ENCODE measurements at places on chromosomes 7 and 10. TPM values are rescaled to one million over a fixed set of nuclear protein-coding genes. Genes with fewer than 3 reads are reported as not detected.

DNA sequence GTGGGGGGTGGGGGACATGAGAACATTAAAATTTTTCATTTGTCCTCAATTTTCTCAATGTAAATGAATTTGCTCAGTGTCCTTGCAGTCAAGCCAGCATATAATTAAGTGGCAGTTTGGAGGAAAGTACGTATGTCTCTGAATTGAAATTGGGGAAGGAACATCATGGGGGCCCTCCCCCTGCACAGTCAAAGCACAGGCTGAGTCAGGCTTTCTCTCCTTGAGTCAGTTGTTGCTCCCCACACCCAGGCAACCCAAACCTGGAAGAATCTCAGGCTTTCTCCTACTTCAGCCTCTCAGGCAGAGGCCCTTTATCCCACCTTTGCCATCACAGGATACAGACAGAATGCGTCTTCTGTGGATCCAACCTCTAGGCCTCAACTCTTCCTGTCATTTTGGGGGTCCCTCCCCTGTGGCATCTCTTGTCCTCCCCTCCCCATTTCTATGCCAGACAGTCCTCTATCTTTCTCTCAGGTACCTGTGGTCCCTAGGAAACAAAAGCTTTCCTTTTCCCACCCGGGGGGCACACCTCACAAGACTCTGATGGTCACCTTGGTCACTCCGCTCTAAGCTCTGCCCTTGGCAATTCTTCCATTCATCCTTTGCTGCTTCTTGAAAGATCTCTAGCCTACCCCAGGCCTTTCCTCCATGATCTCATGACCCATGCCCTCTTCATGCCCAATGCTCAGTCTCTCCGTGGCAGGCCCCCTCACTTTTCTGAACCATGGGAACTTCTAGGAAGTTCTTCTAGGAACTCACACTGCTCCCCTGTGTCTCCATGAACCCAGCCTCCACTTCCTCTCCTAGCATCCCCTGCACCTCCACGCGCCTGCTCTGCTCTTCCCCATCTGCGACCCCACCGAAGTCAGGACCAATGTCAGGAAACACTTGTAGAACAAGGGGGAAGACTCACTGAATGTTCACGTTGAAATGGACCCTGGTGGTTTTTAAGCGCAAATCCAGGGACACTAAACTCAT is 40.4 kb downstream of the CREB3L2 start:
- peaks cover 63% of the 10 kb centered on the region for H3K4me1 ChIP-seq
- H3K27ac ChIP-seq: no peak overlapping the region
- H3K4me3 ChIP-seq: no peak overlapping the region
- H3K36me3 ChIP-seq: no peaks in the 10 kb centered on the region
- no peaks in the 10 kb centered on the region for H3K27me3 ChIP-seq

DNA sequence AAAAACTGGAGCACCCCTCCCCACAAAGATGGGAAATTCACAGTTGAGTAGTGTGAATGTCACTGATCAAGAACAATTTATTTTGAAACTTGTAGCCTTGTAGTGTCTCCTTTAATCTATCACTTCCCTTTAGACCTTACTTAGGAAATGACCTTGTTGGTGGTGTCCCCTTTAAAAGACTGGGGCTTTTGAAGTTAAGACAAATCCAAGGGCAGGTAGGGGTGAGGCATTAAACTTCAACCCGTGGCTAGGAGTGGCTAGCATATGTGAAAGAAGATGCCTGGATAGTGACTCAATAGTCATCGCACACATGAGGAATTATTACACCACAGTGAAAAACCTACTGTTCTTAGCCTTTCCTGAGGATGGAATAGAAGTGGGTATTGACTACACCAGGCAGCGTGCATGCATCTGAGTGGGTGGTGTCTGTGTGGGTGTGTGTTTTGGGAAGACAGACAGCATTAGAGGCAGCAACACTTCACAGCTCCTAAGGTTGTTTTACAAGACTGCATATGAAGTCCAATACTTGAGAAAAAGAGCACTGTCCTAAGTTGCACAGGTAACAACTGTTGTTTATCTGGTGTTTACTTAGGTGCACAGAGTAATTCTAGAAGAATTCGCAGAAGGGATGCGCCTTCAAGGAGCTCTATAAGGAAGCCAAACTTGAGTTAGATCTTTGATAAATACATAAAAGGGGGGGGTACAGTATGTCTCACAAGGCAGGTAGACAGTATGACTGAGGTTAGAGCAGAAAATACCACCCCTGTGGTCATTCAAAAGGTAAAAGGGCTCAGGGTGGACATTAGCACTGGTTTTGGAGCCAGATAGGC is 32.9 kb downstream of the ABLIM1 start:
- no peak overlapping the region for H3K4me3 ChIP-seq
- no peaks in the 10 kb centered on the region for H3K27me3 ChIP-seq
- H3K27ac ChIP-seq: peak overlapping the region; percentile 75
- H3K4me1 ChIP-seq: peaks cover 44% of the 10 kb centered on the region
- no peaks in the 10 kb centered on the region for H3K36me3 ChIP-seq

DNA sequence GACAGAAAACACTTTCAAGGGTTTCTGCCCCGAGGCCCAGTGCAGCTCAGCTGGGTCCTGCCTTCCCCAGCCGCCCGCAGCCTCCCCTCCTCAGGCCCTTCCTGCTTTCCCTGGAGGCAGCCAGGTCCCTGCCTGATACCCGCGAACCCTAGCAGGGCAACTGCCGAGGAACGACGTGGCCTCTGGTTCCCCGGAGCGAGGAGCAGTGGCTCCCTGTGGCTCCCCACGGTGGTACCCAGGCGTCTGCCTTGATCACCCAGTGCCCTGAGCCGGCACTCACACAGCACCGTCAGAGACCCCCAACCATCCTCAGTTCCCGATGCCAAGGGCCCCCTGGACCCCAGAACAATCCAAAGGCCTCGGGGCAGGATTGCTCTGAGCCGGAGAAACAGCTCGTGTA is 58.3 kb downstream of the CFAP46 start:
- H3K36me3 ChIP-seq: no peaks in the 10 kb centered on the region
- no peak for DNase-seq
- no peak overlapping the region for H3K4me3 ChIP-seq
- H3K4me1 ChIP-seq: no peaks in the 10 kb centered on the region
- peaks cover under 1% of the 10 kb centered on the region for H3K27me3 ChIP-seq

GRCh38 chr10:63986536-63986935 is 465.3 kb downstream of the REEP3 start:
- no peaks in the 10 kb centered on the region for H3K36me3 ChIP-seq
- no peaks in the 10 kb centered on the region for H3K27me3 ChIP-seq
- H3K27ac ChIP-seq: no peak overlapping the region
- H3K4me1 ChIP-seq: no peaks in the 10 kb centered on the region
- no peak overlapping the region for H3K4me3 ChIP-seq

DNA sequence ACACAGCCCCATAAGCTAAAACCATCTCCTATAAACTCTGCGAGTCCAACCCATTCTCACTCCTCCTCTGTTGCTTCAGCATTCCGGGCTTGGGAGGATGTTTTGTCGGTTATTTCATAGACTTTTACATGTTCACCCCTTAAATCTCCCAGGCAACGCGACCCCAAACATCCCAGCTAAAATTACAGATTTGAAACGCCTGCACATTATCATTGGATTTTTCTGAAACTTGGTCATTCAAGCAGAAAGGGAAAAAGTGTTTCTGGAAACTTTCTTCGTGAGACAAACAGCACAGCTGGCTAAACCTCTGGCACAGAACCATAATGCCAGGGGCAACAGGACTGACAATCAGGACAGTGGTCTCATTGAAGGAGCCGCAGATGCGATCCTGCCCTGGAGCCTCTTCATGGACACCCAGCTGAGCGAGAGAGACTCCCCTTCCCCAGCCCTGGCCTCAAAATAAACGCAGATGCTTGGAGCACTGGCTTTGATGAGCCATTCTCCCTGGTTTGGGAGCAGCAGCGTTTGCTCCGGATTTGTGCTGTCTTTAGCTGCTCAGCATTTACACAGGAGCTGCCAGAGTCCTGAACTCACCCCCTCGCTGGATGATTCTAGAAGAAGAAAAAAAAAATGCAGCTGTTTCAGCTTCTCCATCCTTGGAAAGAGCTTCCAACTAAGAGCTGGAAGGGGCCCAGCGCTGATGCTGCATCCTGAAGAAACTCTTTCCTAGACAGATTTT is 30.1 kb downstream of the AFAP1L2 start:
- no peaks in the 10 kb centered on the region for H3K4me1 ChIP-seq
- no peaks in the 10 kb centered on the region for H3K36me3 ChIP-seq

DNA sequence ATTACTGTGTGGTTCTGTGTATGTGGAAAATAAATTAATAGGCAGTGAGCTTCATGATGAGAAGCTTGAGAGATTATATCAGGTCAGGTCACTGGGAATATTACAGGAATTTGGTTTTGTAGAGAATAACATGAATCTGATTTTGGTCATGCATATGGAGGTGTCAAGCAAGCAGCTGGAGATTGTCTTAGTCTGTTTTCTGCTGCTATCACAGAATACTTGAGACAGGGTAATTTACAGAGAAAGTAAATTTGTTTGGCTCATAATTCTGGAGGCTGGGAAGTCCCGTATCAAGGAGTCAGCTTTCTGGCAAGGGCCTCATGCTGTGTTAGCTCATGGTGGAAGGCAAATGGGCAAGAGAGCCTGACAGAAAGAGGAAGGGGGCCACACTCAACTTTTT is 120.7 kb upstream of the FAM3C start:
- H3K36me3 ChIP-seq: no peaks in the 10 kb centered on the region
- DNase-seq: no peak
- H3K27me3 ChIP-seq: no peaks in the 10 kb centered on the region
- H3K4me1 ChIP-seq: no peaks in the 10 kb centered on the region
- no peak overlapping the region for H3K27ac ChIP-seq
- H3K4me3 ChIP-seq: no peak overlapping the region

GRCh38 chr10:93742633-93743349 is 14.9 kb upstream of the LGI1 start:
- H3K27me3 ChIP-seq: no peaks in the 10 kb centered on the region
- no peak overlapping the region for H3K4me3 ChIP-seq
- H3K4me1 ChIP-seq: no peaks in the 10 kb centered on the region
- H3K27ac ChIP-seq: no peak overlapping the region
- no peaks in the 10 kb centered on the region for H3K36me3 ChIP-seq

DNA sequence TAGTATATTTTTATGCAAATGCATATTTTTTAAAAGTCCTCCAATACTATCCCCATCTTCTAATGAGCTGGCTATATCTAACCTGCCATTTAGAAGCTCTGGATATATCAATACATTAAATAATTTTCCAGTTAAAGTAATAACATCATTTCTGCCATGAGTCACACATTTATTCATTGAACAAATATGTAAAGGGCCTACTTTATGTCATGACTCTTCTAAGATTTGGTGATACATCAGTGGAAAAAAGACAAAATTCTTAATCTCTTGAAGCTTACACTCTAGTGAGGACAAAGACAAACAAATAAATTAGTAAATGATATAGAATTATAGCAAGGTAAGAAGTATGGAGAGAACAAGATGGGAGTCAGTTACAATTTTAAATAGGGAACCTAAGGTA is 716.8 kb upstream of the LRRTM3 start:
- no peak for DNase-seq
- H3K4me1 ChIP-seq: no peaks in the 10 kb centered on the region

GRCh38 chr10:129133856-129134255 is 333.2 kb upstream of the MGMT start:
- no peak overlapping the region for H3K4me3 ChIP-seq
- no peak for DNase-seq
- H3K4me1 ChIP-seq: no peaks in the 10 kb centered on the region

GRCh38 chr7:66929165-66929564 is 8.1 kb downstream of the TMEM248 start:
- DNase-seq: no peak
- peaks cover 57% of the 10 kb centered on the region for H3K4me1 ChIP-seq
- H3K27ac ChIP-seq: no peak overlapping the region
- H3K27me3 ChIP-seq: no peaks in the 10 kb centered on the region
- no peak overlapping the region for H3K4me3 ChIP-seq

DNA sequence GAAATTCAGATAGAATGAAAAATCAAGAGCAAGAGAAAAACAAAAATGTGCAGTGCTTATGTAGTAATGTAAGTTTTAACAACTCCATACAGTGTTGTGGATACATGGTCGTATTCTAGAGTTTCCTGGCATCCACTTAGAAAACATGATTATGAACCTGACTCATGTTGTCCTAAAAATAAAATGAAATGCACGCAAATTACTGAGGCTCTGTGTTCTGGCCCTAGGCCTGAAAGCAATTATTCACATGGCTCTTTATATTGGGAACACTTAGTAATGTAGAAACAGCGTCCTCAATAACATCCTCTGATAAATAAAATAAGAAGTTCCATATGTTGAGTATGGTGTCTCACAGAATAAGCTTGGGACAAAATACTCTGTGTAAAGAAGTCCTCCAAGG is 200.2 kb upstream of the SEMA3E start:
- no peaks in the 10 kb centered on the region for H3K27me3 ChIP-seq
- H3K36me3 ChIP-seq: no peaks in the 10 kb centered on the region
- H3K4me3 ChIP-seq: no peak overlapping the region
- H3K27ac ChIP-seq: no peak overlapping the region
- no peak for DNase-seq
- no peaks in the 10 kb centered on the region for H3K4me1 ChIP-seq

GRCh38 chr7:55132890-55133551 is 114.2 kb downstream of the EGFR start:
- H3K27ac ChIP-seq: peak overlapping the region; percentile 88
- no peaks in the 10 kb centered on the region for H3K36me3 ChIP-seq
- peak; percentile 77 for DNase-seq
- no peak overlapping the region for H3K4me3 ChIP-seq

DNA sequence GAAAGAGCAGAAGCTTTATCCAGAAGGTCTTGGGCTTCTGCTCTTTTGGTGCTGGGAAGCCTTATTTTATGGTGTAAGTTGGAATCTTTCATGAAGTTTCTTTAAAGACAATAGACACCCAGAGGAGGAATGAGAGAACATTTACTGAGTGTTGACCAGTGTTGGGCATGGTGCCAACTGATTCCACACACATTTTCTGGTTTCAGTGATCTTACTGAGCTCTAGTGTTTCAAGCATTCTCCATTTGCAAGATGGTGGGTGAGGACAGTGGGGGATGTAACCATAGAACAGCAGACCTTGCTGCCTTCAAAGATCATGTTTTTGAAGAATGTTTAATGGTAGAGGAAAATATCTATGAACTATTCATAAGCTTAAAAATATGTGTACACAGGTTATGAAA is 114.6 kb downstream of the LRMDA start:
- H3K4me1 ChIP-seq: peaks cover 47% of the 10 kb centered on the region
- H3K27me3 ChIP-seq: no peaks in the 10 kb centered on the region
- no peak overlapping the region for H3K27ac ChIP-seq
- H3K36me3 ChIP-seq: no peaks in the 10 kb centered on the region

GRCh38 chr7:6652446-6653011 is 15.4 kb downstream of the ZNF316 start:
- peak; percentile 3 for DNase-seq
- H3K27me3 ChIP-seq: no peaks in the 10 kb centered on the region
- H3K27ac ChIP-seq: no peak overlapping the region
- H3K36me3 ChIP-seq: no peaks in the 10 kb centered on the region

HBP1 gene
- total RNA-seq: 104 TPM

CTNNA3 gene
- 14.4 TPM for total RNA-seq

FAM25C gene
- not detected for total RNA-seq

ARPC1B gene
- 212 TPM for total RNA-seq

CDNF gene
- 2.9 TPM for total RNA-seq

CFTR gene
- not detected for total RNA-seq

ADAM22 gene
- 19.2 TPM for total RNA-seq

HABP2 gene
- total RNA-seq: not detected

ADAM12 gene
- 0.13 TPM for total RNA-seq

ERV3-1 gene
- 90.3 TPM for total RNA-seq

C10orf143 gene
- 5.5 TPM for total RNA-seq
